Activated naive CD4-positive, alpha-beta T cell treated with anti-CD3 and anti-CD28 coated beads, Interleukin-2, amount 50 U/mL, for 16 hours (primary cell): ENCODE measurements at places on chromosomes 6 and 20.

DNA sequence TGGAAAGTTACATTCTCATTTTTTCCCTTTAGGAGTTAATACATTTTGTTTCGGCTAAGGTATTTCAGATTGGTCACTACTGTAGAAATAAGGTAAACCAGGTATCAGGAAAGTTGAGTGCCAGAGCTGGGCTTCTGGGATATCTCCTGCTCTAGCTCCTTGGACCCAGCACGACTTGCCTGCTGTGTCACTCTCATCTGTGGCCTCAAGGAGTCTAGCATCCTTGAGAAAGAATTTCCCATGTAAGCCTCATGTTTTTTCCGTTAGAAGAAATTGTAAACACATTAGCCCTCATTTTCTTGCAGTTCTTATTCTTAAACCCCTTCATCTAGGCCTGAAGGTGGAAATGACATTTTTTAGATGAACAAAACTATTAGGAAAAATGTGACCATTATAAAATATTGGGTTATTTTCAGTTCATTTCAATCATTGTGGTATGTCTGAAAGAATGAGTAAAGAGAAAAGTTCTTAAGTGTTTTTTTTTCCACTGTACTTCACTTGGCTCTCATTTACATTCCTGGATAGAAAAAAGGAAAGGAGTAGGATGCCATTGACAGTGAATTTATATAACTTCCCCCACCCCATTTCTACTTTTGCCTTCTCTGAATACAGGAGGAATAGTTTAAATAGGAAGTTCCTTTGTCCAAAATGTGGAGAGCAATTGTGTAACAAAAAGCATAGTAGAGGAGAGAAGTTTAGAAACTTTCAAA is 46.7 kb downstream of the CD2AP start:
- no peak for DNase-seq

- no peak for DNase-seq
Observed at GRCh38 chr20:38290829-38291814, 12.8 kb upstream of the BPI start.

GRCh38 chr20:32528905-32529670 is 56.0 kb downstream of the NOL4L start:
- DNase-seq: no peak

DNA sequence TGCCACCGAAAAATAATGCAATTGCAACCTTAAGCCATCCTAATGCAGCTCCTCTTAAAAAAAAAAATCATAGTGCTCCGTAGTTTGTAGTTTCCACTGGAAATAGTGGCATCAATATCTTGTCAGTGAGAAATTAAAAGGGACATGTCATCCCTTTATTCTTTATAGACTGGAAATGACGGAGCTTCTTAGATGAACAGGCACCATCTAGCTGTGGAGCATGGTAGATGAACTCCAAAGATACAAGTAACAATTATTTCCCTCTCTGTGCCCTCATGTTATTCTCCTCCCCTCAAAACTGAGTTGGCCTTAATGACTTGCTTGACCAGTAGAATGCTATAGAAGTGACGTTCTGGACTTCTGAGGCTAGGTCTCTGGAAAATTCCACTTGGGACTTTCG is 268.1 kb upstream of the SPTLC3 start:
- no peak for DNase-seq

GRCh38 chr6:119541132-119541905 is 191.8 kb upstream of the MAN1A1 start:
- no peak for DNase-seq

GRCh38 chr6:146408583-146408982 is 135.1 kb upstream of the RAB32 start:
- no peak for DNase-seq

DNA sequence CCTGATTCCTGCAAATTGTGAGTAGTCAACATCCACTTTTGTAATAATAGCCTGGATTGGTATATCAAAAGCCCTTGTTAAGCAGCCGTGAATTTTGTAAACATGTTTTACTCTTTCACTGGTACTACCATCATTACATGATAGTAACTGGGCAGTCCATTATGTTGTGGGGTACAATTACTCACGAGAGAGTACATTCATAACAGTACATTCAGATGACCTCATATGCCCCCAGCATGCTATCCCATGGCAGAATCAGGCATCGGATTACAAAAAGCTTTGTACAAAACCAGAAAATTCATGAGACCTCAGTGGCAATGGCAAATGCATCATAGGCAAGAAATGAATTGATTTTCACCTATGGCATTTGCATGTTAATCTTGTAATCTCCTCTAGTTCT is 166.2 kb downstream of the EPM2A start:
- no peak for DNase-seq

DNA sequence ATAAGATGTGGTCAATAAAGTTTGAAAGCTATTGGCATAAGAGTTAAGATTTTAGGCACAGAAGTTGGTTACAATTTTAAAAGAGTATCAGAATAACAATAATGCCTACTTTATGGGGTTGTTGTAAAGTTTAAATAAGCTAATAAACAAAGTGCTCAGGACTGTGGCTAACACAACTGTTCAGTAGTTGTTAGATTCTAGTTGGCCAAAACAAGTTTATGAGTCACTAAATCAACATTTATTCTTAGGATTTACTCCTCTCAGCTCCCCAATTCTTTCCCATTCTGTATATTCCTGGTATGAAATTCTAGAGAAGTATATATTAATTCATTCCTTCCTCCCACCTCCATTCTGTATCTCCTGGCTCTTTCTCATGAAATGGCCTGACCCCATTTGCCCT is 14.5 kb downstream of the RMND1 start:
- DNase-seq: no peak

DNA sequence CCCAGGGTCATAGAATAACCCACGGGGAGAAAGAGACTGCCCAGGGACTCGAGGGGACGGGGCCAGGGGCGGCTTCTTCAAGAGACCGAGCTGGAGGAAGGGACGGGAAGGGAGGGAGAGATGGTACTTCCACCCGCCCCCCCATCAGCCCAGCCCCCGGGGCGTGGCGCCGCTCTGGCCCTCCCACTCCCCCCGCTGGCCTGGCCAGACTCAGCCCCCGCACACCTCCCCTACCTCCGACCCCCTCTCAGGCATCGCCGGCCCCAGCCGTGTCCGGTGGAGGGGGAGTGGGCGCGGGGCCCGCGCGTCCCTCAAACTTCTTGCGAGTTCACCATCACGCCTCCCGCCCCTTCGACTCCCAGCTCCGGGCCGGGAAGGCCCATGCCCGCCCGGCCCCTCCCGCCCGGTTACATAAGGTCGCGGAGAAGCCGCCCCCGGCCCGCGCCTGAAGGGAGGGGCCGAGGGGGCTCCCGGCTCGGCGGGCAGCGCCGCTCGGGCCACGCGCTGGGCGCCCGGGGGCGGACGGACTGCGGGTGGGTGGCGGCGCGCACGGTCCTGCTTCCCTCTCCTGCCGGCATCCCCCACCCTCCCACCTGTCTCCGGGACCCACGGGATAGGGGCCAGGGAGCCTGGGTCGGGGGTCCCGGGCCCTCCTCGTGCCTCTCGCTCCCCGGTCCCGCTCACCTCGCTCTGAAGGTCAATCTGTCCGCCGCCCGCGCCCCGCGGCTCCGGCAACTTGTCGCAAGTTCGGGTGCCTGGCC is 562 bp downstream of the TFEB start:
- peak; percentile 58 for DNase-seq

DNA sequence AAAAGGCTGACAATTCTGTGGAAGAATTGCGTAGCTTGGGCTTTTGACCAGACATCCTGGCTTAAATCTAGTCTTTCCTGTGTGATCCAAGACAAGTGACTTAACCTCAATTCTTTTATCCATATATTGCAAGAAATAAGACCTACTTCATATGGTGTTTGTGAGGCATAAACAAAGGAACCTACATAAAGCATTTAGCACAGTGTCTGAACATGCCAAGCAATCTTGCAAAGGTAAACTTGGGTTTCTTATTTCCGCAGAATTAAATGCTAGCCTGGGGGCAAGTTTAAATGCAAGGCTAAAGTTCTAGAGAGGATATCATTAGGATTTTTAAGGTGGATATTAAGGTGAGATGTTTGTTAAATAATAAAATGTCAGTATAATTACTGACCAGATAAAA is 47.9 kb downstream of the HDDC2 start:
- DNase-seq: no peak

GRCh38 chr6:138465007-138465645 is 34.2 kb downstream of the NHSL1 start:
- no peak for DNase-seq
